ENCODE measurements at places on chromosomes 1 and 21.
A peak's percentile ranks its signal among the peaks of the same experiment; 100 is the strongest.

- DNase-seq = no peak
Observed at GRCh38 chr1:65151641-65152040, 3.6 kb downstream of the AK4 start.

DNA sequence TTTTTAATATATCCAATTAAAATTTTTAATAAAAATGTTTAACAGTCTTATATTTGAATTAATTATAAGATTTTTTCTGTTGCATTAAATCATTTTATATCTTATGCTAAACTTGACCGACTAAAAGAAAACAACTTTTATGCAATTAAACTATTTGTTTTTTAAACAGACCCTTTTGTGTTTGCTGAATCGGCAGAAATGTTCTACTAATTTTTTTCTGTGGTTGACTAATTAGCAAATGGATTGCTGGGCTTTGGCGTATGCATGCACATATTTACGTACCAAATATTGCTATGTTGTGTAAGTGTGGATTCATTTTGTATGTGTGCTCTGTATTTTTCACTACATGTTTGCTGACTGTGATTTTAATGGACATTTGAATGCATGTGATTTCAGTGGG, 174.8 kb downstream of the PBX1 start:
- no peak for DNase-seq

- no peak for DNase-seq
Observed at GRCh38 chr1:18174037-18174436, 66.4 kb downstream of the IGSF21 start.

- peak; percentile 66 for DNase-seq
Observed at GRCh38 chr1:214026985-214027384, 39.2 kb downstream of the PROX1 start.

- DNase-seq = no peak
Observed at GRCh38 chr1:77584884-77585283, 97.6 kb downstream of the ZZZ3 start.

- peak; percentile 30 for DNase-seq
Observed at GRCh38 chr1:166950156-166950555, 25.2 kb downstream of the ILDR2 start.

DNA sequence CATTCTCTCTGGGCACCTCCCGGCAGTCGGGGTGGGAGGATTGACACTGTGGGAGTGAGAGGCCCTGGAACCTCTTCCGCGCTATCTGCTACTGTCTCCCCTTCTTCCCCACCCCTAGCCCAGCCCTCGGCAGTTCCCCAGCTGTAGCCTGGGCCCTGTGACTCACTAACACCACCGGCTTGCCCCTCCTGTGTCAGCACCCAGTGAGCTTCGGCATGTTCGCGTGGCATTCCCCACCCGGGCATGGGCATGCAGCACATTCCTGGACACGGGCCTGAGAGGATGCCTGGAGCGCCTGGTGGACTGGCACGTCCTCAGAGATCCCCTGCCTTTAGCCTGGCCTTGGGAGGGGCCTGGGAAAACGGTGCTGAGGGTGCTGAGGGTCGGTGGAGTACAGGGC, 1.3 kb downstream of the CDK18 start:
- DNase-seq = no peak

GRCh38 chr1:160143695-160144094, 7.7 kb upstream of the ATP1A4 start:
- DNase-seq = no peak

- DNase-seq = no peak
Observed at GRCh38 chr21:37711286-37711829, 204.9 kb downstream of the KCNJ6 start.

GRCh38 chr1:64263335-64263734, 59.9 kb downstream of the UBE2U start:
- no peak for DNase-seq

DNA sequence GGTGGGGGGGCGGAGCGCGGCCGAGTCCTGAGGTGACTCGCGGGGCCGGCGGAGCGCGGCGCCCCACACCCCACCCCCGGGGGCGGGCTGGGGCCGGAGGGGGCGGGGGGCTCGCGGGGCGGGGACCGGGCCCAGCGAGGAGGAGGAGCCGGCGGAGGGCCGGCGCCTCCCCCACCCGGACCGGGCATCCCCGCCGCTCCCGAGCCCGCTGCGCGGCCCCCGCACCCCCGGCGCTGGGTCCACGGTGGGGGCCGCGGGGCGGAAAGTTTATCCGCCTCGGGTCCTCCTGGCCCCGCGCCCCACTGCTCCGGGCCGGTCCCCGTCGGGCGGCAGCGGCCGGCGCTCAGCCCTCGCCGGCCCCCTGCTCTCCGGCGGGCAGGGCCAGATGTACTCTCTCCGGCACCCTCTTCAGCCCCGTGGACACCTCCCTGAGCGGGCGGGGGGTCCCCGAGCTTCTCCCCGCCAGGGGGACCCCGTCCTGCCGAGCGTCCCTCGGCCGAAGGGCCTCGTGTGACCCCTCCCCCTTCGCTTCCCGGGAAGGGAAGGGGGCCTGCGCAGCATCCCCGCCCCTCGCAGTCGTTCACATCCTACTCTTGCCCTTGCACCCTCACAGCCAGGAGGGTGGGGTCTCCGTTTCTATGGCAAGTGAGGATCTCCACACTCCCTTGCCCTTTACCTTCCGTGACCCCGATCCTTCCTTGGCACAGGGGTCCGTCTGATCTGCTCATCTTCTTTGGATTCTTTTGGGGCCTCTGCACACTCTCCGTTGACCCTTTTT, 663 bp downstream of the CAMTA1 start:
- DNase-seq = peak; percentile 59

DNA sequence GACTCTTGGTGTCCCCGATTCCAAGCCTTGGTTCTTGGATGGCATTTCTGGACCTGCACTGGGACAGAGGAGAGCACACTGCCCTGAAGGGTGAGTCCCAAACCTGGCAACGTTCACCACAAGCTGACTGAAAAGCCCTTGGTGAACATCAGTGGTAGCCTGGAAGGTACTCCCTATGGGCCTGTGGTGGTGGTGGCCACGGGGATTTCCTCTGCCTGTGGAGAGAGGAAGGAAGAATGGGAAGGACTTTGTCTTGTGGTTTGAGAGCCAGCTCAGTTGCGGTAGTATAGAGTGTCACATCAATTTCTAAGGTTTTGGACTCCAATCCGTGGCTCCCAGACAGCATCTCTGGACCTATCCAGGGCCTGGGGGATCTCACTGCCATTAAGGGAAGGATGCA, 50.7 kb downstream of the DNAH14 start:
- no peak for DNase-seq

- no peak for DNase-seq
Observed at GRCh38 chr1:234583755-234584419, 26.1 kb downstream of the IRF2BP2 start.
